ENCODE measurements at places on chromosomes 3 and 15. TPM values are rescaled to one million over a fixed set of nuclear protein-coding genes. Genes with fewer than 3 reads are reported as not detected.

GRCh38 chr3:40574661-40575060, 49.9 kb downstream of the ZNF621 start:
- DNase-seq, result no peak

The TMEM42 gene
- 5.9 TPM for total RNA-seq

DNA sequence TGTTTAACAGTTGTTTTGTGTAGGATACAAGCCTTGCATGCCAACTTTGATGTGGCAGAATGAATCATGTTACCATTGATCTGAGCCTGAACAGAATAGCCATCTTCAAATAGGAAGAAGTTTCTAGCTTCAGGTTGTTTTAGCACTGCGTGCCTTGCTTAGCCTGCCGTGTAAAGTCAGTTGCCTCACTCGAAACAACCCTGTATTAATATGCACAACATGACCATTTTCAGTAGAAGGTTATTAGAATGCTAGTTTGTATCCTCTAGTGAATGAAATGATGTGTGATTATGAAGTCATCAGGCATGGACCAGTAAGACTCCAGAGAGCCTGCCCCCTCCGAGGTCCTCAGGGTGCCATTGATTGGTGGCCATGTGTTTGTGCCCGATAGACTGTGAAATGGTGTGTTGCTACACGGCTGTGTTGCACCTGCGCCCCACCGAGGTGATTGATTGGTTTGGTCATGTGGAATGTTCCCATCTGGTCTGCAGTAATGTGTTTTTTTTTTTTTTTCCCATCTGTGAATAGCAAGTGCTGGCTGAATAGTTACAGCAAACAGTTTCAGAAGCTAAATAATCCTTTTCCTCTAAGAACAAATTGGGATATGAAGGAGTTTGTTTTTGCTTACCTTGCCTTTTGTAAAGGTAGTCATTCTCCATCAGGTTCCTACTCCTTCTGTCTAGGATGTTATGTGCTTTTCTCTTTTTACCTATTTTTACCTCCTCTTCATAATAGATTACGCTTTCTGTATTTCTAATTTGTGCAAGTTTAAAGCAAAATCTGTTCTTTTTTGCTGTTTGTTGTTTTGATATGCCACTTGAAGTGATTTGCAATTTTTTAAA, 214.9 kb downstream of the TCF12 start:
- DNase-seq, result peak; percentile 59

The ALPK3 gene
- total RNA-seq, result 10.5 TPM

- DNase-seq, result peak; percentile 67
Observed at GRCh38 chr15:41878355-41878699, 15.5 kb downstream of the SPTBN5 start.

DNA sequence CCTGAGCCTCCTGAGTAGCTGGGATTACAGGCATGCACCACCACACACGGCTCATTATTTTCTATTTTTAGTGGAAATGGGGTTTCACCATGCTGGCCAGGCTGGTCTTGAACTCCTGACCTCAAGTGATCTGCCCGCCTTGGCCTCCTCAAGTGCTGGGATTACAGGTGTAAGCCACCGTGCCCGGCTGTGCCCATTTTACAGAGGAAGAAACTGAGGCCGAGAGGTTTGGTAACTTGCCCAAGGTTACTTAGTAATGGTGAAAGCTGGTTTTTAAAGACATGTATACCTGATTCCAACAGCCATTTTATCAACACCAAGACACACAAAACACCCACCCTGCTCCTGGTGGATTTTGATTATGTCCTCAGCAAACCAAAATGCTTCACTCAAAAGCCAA, 128.7 kb downstream of the SNRK start:
- no peak for DNase-seq

The ZNF660 gene
- total RNA-seq, result 0.66 TPM

DNA sequence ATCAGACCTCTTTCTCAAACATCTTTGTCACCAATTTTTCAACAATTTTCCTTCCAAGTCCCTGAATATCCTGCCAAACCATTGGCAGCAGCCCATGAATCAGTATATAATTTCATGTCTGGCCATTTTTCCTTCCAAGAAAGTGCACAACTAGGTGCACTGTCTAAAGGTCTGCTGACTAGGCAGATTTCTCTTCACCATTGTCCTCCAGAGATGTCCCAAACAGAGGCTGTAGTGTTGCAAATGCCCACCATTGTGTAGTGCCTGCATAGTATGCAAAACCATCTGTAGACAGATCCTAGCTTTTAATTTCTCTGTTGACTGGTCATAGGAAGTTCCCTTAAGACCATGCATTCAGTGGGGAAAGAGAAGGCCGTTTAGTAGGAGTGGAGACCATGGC, 25.0 kb upstream of the GOLGA6L2 start:
- no peak for DNase-seq

DNA sequence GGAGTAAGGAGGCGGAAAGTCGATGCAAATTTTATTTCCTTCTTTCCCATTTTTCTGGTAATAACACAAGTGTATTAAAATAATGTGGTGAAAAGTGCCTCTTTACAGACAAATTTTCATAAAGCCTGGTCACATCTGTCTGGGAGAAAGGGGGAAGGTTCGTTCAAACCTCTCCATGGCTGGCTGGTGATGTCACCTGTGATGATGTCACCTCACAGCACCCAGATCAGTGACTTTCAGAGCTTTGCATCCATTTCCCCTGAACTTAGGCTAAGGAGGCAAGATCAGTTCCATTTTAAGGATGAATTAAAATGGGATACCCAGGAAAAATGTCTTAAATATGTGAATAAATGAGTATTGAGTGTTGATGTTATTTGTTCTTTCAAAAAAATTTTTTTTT, 34.1 kb downstream of the ATP10A start:
- DNase-seq, result no peak

DNA sequence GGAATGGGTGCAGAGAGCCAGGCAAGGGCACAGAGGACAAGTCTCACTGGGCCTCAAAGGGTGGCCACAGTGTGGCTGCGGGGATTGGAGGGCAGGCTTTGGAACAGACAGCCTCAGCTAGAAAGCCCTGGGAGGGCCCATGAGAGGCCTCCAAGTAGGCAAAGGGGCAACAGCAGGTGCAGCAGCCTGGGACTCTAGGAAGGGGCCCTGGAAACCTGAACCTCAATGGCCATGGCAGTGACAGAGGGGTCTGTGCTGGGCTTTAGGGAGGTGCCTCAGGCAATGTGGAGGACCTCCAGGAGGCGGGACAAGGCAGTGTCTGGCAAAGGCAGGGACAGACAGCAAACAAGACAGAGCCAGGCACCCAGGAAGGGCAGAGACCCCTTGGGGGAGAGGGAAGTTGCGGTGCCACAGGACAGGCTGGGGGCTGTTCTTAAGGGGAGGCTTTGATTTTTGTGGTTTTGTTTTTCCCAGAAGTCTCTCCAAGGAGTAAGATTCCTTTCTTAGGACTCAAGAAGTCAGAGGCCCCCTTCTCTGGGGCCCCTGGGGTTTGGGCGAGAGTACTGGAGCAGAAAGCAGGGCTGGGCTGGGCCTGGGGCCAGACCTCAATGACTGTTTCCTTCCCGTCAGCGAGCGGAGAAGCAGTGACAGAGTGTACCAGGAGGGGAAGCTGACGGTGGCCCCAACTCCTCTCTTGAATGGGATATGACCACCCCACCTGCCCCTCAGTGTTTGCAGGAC, 9.7 kb downstream of the STOML1 start:
- DNase-seq, result no peak

DNA sequence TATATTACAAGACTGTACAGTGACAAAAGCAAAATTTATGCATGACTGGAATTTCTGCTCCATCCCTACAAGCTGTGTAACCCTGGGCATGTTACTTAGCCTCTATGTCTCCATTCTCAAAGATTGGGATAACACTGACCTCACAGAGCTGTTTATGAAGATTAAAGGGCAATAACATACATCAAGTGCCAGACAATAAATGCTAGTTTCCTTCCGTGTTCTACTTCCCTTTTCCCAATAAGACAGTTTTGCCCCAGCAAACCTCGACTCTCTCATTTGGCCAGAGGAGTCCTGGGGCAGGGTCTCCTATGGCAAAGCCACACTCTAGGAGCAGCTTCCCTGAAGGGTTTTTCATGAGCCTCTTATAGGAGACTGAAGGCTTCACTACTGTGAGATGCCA, 7.5 kb downstream of the HEXA start:
- no peak for DNase-seq

DNA sequence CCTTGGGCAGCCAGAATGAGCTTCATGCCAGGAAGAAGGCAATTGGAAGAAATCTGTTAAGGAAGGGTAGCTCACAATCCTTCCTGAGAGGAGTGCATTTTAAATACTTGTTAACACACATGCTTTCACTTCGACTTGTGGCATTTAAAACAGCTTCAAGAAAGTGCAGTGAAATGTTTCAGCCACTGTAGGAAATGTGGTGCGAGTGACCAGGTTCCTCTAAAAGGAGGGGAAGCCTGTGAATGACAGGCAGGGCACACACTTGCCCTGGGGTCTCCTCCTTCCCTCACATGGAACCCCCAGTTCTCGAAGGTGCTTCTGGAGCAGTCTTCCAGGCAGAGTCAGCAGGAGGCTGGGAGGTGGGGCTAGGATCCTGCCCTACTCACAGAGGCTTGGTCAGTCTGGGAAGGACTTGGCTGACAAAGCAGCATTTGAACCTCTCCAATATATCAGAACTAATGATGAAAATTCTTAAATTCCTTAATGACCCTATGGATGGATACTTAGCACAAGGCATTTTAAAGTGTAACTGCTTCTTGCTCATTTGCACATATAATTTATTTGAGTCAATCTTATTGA, 358.6 kb downstream of the CHST2 start:
- no peak for DNase-seq

- DNase-seq, result no peak
Observed at GRCh38 chr3:176469694-176470205, 727.5 kb downstream of the TBL1XR1 start.

- DNase-seq, result no peak
Observed at GRCh38 chr3:88957711-88958439, 149.5 kb upstream of the EPHA3 start.

DNA sequence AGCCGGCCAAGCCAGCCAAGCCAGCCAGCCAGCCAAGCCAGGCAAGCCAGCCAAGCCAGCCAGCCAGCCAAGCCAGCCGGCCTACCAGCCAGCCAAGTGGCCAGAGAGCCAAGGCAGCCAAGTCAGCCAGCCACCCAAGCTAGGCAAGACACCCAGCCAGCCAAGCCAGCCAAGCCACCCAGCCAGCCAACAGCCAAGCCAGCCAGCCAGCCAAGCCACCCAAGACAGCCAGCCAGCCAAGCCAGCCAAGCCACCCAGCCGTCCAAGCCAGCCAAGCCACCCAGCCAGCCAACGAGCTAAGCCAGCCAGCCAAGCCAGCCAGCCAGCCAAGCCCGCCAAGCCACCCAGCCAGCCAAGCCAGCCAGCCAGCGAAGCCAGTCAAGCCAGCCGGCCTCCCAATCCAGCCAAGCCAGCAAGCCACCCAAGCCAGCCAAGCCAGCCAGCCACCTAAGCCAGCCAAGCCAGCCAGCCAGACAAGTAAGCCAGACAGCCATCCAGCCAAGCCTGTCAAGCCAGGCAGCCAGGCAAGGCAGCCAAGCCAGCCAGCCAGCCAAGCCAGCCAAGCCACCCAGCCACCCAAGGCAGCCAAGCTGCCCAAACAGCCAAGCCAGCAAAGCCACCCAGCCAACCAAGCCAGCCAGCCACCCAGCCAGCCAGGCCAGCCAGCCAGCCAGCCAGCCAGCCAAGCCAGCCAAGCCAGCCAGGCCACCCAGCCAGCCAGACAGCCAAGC, 200.5 kb downstream of the GOLGA6L6 start:
- DNase-seq, result peak; percentile 100

The RNU5B-1 gene
- total RNA-seq, result 21.8 TPM

- DNase-seq, result no peak
Observed at GRCh38 chr3:140152851-140153639, 218.1 kb downstream of the CLSTN2 start.

- DNase-seq, result no peak
Observed at GRCh38 chr3:187769771-187770170, 24.5 kb upstream of the BCL6 start.

GRCh38 chr15:62344806-62345539, 179.9 kb upstream of the C2CD4B start:
- peak; percentile 47 for DNase-seq

GRCh38 chr15:68431037-68431791, 749 bp downstream of the ITGA11 start:
- no peak for DNase-seq

DNA sequence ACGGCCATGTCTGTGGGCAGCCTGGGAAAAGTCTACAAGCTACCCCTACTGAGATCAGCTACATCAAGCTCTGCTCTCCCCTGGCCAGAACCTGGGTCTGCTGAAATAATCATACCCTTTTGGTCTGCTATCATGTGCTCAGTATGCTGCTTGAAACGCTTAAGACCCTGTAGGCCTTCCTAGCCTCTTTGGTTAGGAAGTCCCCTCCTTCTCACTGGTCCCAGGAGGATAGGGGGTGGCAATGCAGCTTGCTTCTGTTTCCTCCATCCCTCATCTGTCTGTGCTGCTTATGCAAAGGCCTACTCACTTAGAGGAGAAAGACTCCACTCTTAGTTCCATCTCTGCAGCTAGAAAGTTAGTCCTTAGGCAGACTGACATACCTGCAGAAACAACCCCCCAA, 118.2 kb upstream of the RASGRP1 start:
- no peak for DNase-seq

The ZCWPW2 gene
- total RNA-seq, result 1.2 TPM
